CD4-positive, alpha-beta T cell treated with Interleukin-2 at 100 ng/mL for 4 hours (primary cell): ENCODE measurements at places on chromosomes 12 and 14.

GRCh38 chr14:52021957-52022600 is 32.7 kb downstream of the RTRAF start:
- DNase-seq: no peak

- DNase-seq: no peak
Measured at GRCh38 chr14:34234258-34234657, 227.8 kb downstream of the SPTSSA start.

GRCh38 chr12:112409064-112409905 is at the start of gene RPL6:
TSS of gene RPL6 (minus strand) at chr12:112409605. CDS start at chr12:112408656, 949 bp downstream.
- peak; percentile 87 for DNase-seq

GRCh38 chr12:44511289-44511688 is 364.8 kb downstream of the NELL2 start:
- no peak for DNase-seq

DNA sequence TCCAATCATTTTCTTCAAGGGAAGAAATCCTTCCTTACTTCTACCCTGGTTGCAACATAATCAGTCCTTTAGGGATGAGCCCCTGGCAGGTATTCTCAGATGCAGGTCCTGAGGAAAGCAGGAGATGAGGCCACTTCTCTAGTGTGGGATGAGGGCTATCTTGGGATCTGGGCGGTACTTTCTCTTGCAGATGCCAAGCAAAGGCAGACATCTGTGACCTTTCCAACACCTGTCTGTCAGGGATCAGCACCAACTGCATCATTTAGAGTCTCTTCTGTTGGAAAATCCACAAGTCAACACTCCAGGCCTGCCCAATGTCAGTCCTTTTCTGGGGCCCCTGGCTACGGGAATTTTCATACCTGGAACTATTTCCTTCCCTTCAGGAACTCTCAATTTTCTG is 129.2 kb downstream of the SLC8A3 start:
- DNase-seq: no peak

DNA sequence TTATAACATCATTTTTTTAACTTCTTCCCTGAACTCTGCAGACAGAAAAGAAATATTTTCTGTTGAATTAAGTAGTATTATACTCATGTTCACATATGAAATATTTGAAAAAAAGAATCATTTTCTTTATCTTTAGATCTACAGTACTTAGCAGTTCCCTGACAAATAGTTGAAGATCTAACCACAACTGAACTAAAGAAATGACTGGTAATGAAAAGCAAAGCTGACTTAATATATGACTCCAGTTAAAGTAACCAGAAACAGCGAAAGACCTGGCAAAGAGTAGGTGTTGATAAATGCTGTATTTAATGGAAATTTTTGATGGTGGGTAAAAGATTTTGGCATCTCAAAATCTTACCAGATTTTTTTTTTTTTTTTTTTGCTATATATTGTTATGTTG is 207.1 kb upstream of the SLC16A7 start:
- DNase-seq: no peak

GRCh38 chr14:92586963-92587699 is 73.5 kb downstream of the RIN3 start:
- DNase-seq: peak; percentile 32

DNA sequence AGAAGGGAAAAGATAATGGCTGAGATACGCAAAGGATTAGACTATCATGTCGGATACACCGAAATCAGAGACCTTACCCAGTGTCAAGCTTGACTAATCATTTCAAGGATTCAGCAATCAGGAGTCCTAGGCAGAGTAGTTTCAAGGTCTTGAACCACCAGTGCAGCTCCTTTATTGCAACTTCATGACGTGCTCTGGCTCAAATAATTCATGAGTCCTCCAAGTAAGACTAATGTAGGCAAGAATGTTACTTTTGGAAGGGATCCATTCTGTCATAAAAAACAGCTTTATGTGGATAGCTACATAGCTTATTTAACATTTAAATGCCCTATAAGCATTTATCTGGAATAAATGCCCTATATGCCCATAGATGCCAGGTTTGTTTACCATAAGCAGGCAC is 123.2 kb downstream of the LMO3 start:
- DNase-seq: no peak
